OCI-LY7 (cell line): ENCODE measurements at places on chromosomes 12 and 14.

DNA sequence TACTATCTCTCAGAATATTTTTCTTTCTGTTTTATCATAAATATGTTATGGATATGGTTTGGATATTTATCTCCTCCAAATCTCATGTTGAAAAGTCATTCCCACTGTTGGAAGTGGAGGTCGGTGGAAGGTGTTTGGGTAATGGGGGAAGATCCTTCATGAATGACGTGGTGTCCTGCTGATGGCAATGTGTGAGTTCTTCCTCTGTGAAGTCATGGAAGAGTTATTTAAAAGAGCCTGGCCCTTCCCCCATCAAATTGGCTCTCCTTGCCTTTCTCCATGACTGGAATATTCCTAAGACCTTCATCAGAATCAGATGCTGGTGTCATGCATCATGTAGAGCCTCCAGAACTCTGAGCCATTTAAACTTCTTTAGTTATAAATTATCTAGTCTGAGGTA, 1291.6 kb downstream of the FSCB start:
- no peak for DNase-seq

DNA sequence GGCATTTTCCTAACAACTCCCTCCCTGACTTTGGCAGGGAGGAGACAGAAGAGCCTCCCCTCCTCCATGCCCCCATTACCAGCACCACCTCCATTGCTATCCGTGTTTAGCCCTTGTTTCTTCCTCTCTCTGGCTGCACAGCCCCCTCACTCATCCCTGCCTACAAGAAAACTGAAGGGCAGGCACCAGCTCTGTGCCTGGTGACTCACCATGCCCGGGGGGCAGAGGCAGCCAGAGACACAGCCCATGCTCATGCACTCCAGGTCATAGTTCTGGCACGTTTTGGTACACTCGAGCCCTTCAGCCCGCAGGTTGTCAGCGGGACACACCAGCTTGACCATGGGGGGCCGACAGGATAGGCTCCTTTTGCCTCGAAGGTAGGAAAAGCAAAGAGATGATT, 80.4 kb downstream of the VWF start:
- DNase-seq, result no peak

DNA sequence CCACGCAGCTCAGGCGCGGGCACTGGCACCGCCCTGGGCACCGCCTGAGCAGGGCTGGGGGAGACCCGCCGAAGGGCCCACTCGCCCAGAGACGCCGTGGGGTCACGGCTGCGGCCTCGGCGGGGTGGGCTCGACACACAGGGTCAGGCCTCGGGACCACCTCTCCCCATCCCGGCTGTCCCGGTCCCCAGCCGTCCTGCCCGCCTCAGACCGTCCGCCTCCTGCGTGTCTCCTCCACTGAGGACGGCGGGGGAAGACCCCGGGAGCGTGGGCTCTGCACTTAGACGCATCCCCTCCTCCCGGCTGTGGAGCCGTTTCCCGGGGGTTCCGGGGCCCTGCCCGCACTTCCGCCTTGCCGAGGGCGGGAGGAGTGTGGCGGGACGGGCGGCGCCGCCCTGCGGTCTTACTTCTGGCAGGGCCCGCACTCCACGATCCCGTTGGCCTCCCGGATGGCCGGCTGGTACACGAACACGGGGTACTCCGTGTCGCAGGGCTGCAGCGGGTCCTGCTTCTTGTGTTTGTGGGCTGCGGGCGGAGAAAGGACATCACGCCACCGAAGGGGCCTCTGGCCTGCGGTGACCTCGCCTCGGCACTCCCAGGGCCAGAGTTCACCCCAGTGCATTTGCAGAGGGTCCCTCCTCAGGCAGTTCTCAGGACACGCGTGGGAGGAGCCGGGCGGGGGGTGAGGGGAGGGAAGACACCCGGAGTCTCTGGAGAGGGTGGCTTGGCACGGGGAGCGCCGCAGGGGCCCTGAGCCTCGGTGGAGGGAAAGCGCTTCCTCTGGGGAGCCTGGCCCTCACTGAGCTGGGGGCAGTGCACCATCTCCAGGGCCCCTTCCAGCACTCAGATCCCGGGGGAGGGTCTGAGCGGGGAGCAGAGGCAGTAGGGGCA, 23.1 kb upstream of the LRTM2 start:
- no peak for DNase-seq

- peak; percentile 79 for DNase-seq
Observed at GRCh38 chr14:73245480-73246325, 8.4 kb downstream of the PAPLN start.
